SW 1271 (cell line): ENCODE measurements at places on chromosomes 2 and 18.

DNA sequence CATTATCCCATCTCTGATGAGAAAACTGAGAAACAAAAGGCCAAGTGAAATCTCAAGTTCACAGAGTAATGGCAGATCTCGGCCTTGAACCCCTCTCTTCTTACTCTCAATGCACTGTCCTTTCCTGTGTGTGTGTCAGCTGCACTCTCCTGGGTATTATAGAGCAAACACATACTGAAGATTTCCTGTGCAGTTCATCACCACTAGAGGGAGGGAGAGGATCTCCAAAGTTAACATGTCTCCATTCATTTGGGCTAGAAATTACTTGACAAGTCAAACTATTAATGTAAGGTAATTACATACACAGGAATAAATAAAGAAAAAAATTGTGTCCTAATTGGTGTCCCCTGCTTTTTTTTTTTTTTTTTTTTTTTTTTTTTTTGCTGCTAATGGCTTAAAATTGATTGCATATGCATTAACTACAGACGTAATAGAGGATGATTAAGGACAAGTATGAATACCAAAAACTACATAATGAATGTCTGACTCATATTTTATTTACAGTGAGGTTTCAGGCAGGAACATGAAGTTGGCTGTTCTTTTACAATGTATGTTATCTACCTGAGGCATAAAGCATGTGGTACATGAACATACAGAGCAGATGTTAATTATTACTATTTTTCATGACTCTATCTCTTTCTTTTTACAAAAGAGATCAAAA lies 269.2 kb downstream of the NYAP2 start:
- DNase-seq: peak; percentile 73

- DNase-seq: peak; percentile 30
Measured at GRCh38 chr2:100260712-100261620, 61.3 kb downstream of the LONRF2 start.

- DNase-seq: no peak
Measured at GRCh38 chr2:134727385-134727784, 8.6 kb upstream of the TMEM163 start.

DNA sequence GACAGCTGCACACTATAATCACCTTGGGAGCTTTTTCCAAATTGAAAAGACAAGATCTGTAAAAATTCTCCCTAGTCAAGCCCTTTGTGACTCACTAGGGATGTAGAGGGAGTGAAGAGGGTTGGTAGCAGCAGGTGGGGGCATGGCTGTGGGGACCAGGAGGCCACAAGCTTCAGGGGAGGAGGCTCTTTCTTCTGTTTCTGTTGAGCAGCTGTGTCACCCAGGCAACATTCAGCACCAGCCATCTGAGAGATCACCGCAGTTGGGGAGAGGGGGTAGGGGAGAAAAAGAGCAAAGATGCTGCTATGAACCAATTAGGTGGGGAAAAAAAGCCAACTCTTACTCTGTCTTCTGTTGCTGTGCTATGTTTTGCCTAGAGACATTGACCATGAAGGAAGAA lies 352.3 kb upstream of the MEIS1 start:
- no peak for DNase-seq

- DNase-seq: no peak
Measured at GRCh38 chr2:209277444-209277843, 146.4 kb upstream of the MAP2 start.

DNA sequence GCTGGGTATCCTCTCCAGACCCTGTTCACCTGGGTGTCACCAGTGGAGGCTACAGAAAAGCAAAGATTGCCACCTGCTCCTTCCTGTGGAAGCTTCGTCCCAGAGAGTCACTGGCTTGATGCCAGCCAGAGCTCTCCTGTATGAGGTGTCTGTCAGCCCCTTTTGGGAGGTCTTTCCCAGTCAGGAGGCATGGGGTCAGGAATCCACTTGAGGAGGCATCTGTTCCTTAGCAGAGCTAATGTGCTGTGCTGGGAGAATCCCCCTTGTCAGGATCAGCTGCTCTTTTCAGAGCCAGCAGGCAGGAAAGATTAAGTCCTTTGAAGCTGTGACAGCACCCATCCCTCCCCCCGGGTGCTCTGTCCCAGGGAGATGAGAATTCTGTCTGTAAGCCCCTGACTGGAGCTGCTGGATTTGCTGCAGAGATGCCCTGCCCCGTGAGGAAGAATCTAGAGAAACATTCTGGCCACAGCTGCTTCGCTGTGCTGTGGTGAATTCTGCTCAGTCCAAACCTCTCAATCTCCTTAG lies 121.8 kb downstream of the GPR39 start:
- no peak for DNase-seq

DNA sequence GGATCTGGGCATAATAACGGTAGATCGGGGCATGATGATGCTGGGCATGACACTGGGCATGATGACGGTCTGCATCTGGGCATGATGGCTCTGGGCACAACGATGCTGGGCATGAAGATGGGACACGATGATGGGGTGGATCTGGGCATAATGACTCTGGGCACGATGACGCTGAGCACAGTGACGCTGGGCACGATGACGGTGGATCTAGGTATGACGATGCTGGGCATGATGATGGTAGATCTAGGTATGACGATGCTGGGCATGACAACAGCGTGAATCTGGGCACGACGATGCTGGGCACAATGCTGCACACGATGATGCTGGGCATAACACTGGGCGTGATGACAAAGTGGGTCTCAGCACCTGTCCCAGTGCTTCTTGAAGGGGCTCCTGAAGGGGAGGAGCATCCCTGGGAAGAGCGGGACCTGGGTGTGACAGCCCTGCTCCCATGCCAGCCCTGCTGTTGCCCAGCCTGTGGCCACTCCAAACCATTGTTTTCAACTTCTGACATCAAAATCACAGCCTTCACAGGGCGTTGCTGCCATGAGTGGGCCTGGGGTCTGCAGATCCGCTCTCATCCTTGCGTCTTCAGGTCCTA lies 30.4 kb upstream of the ALLC start:
- DNase-seq: no peak

- peak; percentile 37 for DNase-seq
Measured at GRCh38 chr18:42931491-42931890, 184.0 kb downstream of the RIT2 start.

GRCh38 chr2:37776487-37776886 lies 105.0 kb upstream of the CDC42EP3 start:
- DNase-seq: peak; percentile 93

DNA sequence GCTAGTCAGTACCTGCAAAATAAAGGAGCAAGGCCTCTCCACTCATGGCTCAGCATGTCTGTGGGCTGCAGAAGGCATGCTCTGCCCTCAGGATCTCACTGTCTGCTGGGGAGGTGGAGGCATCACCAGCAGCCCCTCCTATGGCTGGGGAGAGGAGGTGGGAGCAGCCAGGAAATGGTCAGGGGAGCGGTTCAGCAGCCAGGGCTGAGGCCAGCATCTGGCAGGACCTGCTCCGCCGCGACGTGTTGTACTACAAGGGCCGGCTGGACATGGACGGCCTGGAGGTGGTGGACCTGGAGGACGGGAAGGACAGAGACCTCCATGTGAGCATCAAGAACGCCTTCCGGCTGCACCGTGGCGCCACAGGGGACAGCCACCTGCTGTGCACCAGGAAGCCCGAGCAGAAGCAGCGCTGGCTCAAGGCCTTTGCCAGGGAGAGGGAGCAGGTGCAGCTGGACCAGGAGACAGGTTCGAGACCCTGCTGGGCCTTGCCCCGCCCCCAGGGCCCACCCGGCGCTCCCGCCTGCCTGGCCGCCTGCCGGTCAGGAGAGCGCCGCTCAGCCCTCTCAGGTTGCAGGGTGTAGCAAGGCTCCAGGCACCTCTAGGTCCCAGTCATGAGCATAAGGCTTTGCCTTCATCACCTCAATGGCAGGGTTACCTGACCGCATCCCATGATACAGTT lies 49.0 kb downstream of the FAM168B start:
- no peak for DNase-seq

DNA sequence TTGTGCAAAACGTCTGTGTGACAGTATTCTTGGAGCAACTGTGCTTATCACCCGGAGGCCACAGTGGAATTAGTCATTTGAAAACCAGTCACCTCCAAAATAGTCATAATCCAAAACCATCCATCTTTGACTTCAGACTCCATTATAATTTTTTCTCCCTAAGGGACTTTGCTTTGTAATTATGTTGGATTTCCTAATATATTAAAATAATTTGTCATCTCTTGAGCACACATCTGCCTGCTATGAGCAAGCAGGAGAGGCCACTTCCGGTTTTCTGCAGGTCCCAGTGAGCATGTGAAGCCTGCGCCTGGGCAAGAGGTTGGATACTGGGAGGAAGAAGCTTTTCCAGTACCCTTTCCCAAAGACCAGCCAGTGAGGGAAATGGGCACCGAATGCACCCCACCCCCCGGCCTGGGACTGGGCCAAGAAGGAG lies 57.7 kb downstream of the ODC1 start:
- DNase-seq: no peak

DNA sequence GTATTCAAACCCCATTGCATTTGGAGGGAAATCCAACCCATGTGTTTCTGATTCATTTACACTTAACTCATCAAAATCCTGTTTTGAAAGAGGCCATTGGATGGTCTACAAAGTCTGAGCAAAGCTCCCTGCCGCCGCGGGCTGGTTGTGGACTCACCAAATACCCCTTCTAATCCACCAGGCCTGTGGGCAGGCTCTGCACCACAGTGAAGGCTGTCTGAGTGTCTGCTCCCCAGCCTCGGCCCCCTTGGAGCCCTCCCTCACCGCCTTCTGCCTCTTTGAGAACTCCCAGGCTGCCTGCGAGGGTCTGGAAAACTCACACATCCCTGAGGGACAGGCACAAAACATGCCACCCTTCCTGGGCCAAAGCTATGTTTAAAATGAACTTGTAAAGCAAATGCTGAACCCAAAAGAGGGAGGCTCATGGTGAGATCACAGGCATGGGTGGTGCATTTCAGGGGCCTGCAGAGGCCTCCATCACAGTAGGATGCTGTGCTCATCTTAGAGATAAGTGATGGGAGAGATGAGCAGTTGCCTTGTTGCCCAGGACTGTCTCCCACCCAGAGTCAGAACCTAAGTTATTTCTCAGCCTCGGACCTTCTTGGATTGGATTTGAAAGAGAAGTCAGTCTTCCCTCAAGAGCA lies 225.0 kb downstream of the CYP26B1 start:
- DNase-seq: no peak

- no peak for DNase-seq
Measured at GRCh38 chr2:78977661-78978145, 47.8 kb upstream of the REG3G start.

- no peak for DNase-seq
Measured at GRCh38 chr2:150981826-150982225, 279.8 kb downstream of the RBM43 start.

GRCh38 chr2:121254748-121255147 lies 30.3 kb downstream of the TFCP2L1 start:
- DNase-seq: no peak

DNA sequence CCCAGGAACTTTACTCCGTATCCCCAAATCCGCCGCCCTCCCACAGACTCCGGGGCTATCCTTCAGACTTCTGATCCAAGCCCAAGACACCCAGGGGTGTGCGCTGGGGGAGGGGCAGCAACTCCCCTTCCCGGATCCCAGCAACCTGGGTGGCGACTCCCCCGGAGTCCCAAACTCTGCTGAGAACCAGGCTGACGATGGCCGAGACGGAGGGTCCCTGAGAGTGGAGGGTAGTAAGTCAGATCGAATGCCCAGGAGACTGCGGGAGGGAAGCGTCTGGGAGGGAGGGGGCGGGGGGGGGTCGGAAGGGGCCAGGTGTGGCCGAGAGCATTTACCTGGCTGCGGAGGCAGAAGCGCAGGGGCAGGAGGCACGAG lies 7.0 kb upstream of the TNS1 start:
- no peak for DNase-seq

GRCh38 chr2:101776172-101777043 lies 78.9 kb downstream of the MAP4K4 start:
- no peak for DNase-seq

DNA sequence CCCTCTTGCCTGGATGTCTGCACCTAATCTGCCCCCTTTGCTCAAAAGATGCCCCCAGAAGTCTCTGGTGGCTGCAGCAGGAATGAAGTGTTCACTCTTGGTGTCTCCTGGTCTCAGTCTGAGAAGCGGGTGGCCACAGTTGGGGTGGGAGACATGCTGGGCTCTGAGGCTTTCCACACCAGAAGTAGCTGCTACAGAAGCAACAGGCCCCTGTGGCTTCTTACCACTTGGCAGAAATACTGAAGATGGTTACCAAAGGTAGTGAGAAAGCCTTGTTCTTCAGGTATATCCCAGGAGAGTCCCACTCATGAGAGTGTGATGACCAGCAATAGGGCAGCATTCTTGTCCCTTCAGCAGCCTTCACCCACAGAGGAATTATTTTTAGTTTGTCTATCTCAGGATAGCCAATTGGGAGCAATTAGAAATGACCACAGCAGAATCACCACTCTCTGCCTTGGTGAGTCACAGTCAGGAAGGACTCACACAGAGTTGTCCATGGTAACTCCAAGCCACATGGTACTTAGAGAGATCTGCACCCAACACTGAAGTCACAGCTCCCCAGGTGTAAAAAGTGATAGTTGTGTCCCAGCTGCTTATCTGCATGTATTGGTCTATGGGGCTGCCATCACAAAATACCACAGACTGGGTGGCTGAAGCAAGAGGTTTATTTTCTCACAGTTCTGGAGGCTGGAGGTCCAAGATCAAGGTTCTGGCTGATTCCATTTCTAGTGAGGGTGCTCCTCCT lies 169.8 kb upstream of the ID2 start:
- DNase-seq: no peak

DNA sequence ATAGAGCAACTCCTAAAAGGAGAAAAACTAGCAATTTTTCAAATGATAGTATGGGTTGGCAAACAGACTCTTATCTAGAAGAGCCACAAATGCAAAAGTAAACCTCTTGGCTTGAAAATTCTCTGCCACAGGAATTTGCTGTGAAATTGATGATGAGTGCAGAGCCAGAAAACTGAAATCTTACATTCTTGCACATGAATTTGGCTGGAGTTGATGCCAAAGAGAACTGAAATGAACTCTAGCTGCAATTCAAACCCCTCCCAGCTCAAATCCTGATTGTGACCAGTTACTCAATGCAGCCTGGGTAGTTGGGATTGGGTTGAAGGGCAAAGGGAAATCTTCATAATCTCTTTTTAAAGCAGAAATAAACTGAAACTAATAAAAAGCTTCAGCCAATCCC lies 266.6 kb downstream of the PDE11A start:
- DNase-seq: no peak

GRCh38 chr2:128422571-128422970 lies 103.9 kb upstream of the HS6ST1 start:
- DNase-seq: no peak
